Caco-2 (cell line): ENCODE measurements at places on chromosomes 1 and 21.

GRCh38 chr1:177800400-177801088 lies 169.3 kb downstream of the SEC16B start:
- no peak for DNase-seq

- DNase-seq: no peak
Measured at GRCh38 chr1:31380181-31380580, 7.3 kb upstream of the FABP3 start.

DNA sequence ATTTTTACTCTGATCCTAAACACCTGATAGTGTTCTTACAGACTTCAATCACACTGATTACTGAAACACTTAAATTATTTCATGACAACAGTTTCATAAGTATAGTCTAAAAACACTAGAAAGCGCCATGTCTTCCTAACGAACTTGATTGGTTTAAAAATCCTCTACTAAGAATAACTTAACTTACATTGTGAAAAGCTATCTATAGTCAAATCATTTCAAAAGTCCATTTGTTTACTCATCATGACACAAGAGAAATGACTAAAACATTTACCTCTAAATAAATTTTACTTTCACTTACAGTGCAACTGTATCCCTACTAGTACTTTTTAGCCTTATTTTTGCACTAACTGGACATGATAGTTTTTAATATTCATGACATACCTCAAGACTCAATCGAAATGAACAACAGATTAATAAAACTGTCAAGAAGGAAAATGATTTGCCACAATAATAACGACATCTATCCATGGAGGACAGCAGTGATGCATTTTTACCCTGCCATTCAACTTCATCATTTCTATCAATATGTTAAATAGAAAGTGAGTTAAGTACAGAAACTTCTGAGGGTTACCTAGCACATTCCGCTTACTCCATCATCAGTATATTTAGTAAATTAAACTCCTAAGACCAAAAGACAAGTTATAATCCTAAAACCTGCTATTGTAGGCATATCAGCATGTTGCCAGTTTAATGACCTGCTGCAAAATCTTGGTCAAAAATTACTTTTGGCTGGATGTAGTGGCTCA lies 38.4 kb downstream of the AHCTF1 start:
- DNase-seq: no peak

DNA sequence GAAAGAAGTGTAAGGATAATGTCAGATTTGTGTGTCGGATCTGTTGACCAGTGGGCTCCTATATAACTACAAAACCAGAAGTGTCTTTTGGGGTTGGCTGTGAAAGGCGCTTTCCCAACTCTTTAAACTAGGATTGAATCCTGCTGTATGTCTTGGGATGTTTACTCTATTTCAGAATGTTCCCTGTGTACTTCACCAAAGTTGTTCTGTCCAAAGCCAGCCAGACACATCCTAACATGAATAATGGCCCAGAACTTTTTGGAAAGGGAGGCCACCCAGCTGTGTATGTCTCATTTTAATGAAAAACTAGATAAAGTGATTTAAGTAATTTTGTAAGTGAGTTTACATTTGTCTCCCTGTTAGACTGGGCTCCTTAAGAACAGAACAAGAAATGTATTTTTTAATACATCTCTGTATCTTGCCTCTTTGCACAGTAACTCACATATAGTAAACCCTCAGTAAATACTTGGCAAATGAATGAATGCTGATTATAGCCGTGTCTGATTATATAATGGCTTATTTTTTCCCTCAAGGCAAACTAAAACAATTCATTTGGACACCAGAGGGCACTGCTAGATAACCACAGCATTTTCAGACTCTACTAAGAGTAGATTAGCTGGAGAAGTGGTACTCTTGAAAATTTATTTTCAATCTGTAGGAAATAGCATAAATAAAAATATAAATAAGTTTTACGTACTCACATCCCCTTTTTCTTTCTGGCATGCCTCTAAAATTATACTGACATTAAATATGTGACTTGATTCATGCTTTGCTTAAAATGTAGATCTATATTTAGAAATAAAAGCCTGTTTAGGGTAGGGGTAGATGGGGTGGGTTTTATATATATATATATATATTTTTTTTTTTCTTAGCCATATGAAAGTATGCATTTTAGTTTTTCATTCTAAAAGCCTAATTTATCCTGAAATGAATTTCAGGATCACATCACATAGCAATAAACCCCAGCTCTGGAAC lies 23.8 kb downstream of the TSEN15 start:
- no peak for DNase-seq

DNA sequence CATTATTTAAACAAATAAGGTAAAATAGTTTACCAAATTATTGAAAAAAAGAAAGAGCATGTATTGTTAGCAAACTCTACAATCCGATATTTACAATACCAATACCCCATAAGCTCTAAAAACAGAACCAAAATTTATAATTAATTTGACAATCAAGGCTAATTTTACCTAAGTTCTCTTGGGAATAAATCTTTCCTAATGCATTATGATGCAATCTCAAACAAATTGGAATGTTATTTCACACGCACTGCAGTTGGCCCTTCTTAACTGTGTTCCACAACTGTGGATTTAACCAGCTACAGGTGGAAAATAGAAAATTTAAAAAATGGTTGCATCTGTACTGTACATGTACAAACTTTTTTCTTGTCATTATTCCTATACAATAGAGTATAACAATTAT lies 300.1 kb downstream of the BRINP3 start:
- no peak for DNase-seq

GRCh38 chr21:15514073-15514946 lies 215.5 kb upstream of the USP25 start:
- DNase-seq: peak; percentile 36

DNA sequence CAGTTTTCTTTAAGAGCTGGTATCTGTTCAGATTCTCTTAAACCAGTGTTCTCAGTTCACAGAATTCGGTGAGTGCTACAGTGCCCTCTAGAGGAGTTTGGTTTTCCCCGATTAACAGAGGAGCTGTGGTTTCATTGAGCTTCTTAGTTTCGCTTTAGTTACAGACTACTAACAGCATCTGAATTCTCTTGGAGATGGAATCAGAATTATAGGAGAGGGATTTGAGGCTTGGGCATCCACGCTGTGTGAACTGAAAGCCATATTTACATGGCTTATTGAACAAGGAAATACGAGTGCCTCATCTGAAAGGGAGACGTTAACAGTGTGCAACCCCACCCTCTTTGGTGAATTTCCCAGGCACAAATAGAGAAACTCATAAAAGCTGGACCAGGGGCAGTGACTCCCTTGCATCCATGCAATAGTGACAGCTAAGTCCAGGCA lies 202.0 kb downstream of the USH2A start:
- peak; percentile 70 for DNase-seq

DNA sequence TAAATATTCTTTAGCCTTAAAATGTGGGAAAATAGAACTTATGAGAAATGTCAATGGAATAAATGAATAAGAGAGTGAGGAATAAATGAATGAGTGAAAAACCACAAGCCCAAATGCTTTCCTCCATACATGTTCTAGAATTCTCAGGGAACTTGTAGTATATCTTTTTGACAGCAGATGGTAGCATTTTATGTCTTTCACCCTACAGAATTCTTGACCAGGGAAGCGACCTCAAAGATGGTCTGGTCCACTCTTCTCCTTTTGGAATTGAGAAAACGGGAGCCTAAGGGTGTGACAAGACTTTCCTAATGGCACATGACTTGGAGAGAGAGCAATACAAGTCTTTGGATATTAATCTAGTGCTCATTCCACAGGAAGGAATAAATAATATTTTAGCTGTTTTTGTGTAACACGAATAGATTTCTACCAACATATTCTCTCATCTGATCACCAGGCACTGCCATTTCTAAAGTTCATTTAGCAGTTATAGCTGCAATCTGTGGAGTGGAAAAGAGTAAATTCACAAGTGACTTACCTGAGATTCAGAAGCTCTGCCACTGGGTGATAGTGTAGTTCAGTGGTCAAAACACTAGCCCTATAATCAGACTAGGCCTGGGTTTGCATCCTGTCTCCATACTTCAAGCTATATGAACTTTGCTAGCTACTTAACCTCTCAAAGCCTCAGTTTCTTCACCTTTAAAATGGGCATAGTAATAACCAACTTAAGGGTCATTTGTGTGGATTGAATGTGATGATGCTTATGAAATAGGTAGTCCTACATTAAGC lies 15.0 kb upstream of the F5 start:
- peak; percentile 34 for DNase-seq

DNA sequence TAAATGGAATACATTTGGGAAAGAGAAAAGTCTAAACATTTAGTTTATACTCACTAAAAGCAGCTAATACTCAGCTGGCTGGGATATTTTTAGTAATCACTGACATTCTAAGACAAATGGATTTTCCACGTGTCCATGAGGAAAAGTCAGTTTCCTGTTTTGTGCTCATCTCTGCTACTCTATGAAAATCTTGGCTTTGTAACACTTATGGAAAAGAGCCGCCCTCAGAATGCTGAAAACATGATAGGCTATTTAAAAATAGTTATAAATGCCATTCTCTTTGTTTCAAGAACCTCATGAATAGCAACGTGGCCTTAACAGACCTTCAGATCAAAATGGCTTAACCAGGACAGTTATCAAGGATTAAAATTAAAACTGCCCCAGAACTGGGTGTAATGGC lies 29.9 kb downstream of the MRAP start:
- no peak for DNase-seq

DNA sequence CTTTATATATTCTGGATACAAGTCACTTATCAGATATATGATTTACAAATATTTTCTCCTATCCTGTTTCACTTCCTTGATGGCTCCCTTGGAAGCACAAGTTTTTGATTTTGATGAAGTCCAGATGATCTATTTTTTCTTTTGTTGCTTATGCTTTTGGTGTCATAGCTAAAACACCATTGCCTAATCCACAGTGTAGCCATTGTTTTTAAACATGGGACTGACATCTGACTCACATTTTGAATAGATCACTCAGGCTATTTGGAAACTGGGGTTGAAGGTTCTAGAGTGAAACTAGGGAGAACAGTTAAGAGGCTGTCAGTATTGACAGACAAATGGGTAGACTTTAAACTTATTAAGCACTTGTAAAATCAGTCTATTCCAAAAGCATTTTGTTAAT lies 16.6 kb downstream of the AK4 start:
- no peak for DNase-seq

DNA sequence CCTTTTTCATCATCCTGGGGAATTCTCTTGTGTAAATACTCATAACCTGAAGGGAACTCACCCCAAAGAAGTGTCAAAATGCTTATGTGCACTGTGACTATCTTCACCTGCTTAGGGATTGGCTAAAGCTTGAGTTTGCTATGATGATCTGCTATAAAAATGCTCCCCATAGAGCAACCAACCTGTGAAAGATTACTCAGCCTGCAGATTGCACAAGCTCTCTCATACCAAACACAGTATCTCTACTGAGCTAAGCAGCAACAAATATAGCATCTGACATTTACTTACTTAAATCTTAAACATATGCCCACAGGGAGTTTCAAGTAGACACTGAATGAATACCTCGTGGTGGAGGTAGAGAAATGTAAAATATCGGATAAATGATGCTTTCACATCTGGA lies 725.8 kb downstream of the MRPL39 start:
- no peak for DNase-seq

- DNase-seq: no peak
Measured at GRCh38 chr1:21285055-21285372, 5.2 kb downstream of the ECE1 start.

GRCh38 chr1:7292036-7292681 lies 478.9 kb upstream of the VAMP3 start:
- DNase-seq: no peak

- no peak for DNase-seq
Measured at GRCh38 chr1:32367912-32368635, 5.7 kb downstream of the TSSK3 start.

GRCh38 chr1:200369131-200369530 lies 40.7 kb downstream of the ZNF281 start:
- no peak for DNase-seq

DNA sequence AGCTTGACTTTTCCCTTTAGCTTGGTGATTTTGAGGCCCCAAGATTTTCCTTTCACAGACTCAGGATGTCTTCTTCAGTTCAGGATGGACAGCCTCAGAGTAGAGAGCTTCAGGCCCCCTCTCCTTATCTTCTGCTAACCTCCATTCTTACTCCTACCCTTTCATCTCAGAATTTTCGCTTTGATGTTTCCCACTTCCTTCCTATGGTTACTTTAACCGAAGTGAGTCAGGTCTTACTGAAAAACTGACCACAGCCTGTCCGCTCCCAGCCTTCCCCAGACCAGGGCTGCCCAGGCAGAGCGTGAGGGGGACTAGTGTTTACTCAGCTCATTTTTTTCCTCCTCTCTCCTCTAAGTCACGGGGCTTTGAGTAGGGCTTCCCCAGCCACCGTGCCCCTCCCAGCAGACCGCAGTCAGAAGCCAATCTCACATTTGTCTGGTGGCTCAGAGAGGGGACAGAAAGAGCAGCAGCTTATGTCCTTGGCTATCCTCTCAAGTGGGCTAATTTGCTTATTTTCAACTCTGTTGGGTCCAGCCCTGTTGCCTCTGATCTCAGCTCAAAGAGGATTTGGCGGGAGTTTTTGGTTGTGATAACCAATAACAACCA lies 4.2 kb upstream of the IL19 start:
- DNase-seq: peak; percentile 65

DNA sequence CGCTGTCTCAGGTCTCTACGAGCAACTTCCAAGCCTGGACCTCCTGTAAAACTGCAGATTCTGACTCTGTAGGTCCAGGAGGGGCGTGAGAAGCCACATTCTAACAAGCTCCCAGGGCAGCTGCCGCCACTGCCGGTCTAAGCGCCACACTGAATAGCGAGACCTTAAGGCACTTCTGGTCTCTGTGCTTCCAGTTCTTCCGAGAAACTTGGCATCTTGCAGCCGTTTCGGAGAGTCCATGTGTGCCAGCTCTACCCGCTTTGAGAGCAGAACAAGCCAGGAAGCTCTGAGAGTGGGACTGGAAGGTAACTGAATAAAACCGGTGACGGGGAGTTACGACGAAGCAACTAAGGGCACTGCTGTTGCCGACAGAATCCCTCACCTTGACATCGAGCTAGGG lies 12.5 kb downstream of the AGT start:
- no peak for DNase-seq

GRCh38 chr21:17988102-17988437 lies 168.9 kb upstream of the C21orf91 start:
- DNase-seq: no peak

DNA sequence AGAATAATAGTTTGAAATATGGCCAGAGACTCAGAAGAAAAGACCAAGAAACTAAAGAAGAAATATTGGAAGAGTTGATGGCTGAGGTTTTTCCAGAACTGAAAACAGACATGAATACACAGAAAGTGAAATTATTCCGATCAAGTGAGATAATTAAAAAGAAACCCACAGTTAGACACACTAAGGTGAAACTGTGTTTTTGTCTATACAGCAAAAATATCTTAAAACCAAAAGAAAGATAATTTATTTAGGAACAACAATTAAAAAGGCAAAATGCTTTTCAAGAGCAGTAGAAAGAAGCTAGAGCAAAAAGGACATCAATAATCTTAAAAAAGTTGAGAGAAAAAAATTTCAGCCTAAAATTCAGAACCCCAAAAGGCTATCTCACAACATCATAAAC lies 116.3 kb downstream of the COP1 start:
- no peak for DNase-seq
